ENCODE measurements at places on chromosomes 5 and 9.

DNA sequence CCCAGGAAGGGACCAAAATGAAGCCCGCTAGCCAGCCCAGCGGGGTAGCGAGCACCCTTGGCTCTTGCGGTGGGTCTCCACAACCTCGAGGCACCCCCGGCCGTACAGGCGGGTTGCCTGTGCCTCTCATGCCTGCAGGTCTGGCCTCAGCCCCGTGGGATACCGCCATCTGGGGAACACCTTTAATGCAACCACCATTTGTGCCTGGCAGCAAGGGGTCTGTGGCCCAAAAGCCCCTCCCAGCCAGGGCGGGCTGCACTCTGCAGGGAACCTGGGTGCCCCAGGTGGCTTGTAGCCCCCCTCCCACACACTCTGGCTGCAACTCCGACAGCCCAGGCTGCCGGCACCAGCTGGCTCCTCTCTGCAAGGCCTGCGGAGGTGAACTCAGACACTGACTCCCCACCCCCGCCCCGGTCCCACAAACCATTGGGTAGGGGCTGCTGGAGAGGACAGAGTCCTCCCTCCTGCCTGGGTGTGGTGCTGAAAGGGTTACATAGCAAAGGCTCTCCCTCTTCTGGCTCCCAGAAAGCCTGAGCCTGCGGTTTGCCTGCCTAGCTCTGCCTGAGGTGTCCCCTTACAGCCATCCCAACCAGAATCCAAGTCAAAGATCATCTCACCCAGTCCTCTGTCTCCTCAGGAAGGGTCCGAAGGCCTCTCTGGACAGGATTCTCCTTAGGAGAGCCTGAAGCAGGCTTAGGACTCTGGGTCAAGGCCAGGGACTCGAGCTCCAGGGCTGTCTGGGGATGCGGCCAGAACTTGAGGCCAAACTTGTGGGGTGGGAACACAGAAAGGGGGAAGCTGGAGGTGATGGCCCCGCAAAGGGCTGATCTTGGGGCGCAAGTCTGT, 109.4 kb downstream of the PSD2 start:
- DNase-seq: no peak

GRCh38 chr5:65978251-65978650, 51.9 kb downstream of the ERBIN start:
- no peak for DNase-seq

DNA sequence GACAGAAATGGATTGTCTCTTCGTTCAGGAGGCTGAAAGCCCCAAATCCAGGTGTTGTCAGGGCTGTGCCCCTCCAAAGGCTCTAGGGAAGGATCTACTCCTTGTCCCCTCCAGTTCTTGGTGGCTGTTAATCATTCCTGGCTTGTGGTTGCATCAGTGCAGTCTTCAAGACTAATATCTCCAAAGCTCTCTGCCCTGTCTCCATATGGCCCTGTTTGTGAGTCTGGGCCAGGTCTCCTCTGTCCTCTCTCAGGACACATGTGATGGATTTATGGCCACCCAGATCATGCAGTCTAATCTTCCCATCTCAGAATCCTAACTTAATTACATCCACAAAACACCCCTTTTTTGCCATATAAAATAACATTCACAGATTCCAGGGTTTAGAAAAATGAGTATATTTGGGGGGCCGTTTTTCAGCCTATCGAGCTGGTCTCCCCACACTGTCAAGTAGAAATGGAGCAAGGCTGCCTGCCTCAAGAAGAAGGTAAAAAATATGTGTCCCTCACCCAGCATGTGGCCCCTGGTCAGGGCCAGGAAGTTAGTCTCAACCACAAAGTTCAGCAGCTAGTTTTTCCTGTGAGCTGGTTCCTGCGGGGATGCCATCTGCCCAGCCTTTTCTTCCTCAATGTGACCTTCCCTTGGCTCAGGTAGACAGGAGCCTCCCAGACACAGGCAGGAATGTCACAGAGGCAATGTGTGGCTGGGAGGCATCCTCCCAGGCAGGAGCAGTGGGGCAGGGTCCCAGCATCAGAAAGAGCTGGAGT, 509.4 kb downstream of the IRX1 start:
- no peak for DNase-seq

DNA sequence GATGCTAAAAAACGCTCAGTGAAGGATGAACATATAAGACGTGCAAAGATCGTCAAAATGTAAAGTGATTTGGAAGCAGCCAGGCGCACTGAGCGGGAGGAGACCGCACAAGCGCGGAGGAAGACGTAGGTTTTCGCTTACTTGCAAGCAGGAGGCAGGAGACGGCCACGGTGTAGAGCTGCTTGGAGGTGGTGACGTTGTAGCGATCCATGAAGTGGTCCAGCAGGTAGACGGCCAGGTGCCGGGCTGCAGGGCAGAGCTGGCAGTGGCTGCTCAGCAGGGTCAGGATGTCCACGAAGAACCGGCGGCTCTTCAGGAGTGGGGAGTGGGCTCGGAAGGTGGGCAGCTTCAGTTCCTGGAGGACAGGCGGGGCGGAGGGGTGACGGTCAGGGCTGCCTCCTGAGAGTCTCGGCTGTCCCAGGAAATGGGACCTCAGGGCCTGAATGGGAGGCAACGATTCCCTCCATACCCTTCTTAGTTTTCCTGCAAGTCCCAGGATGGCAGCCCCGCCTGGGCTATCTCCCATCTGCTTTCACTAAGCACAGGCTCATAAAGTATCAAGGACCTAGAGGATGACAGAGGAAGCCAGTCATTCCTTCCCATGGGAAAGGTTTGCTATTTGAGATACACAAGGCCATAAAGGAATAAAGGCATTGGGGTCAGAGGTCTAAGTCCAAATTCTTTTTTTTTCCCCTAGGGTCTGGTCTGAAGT, 31.8 kb downstream of the CCNJL start:
- DNase-seq: no peak

DNA sequence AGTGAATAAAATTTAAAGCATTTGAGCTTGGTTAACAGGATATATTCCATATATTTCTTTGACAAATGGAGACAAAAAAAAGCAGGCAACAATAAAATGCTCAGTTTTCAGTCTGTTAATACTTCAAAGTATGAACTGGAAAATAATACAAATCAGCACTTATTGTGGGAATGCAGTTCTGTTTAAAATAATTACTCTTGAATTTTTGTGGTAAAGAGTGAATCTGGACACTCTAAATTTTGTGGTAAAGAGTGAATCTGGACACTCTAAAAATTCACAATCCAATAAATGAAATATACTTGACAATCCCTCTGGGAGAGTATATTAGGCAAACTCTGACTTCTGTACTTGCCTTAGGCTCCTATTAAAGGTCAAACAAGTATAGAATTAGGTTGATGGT, 141.9 kb upstream of the RASA1 start:
- DNase-seq: no peak

DNA sequence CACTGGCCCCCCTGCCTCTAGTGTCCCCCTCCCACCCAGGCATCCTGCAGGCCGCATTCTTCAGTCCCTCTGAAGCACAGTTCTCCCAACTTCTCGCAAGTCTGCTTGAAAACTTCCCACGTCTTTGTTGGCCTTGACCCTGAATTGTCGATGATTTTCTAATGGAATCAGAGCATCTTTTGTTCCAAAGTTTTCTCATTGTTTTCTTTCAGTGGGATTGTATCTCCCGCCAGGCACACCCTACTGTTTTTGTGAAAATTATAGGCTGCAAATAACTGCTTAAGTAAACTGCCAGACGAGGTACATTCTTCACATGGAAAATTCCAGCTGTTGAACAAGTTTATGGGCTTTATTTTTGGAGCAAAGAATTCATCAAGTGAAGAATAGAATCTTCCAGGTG, 122.6 kb upstream of the SLC25A48 start:
- no peak for DNase-seq

- peak; percentile 83 for DNase-seq
These were observed 165.5 kb upstream of the NFIL3 start for GRCh38 chr9:91589101-91589553.

DNA sequence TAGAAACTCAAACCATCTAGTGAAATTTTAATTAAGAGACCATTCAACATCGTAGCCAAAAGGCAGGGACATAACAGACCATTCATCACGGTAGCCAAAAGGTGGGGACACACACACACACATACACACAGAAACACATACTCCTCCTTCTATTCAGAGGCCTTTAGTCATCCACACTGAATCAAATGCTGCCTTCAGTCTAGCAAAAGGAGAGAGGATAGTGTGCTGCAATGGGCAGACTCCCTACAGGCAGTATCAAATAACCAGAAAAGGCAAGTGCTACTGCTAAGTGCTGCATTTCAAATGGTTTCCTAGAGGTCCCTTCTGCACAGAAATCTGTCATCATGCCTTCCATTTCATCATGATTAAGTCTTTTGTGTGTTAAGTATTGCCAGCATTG, 303.9 kb downstream of the TRIM32 start:
- DNase-seq: no peak

- no peak for DNase-seq
These were observed 141.2 kb upstream of the CD180 start for GRCh38 chr5:67337751-67338150.

DNA sequence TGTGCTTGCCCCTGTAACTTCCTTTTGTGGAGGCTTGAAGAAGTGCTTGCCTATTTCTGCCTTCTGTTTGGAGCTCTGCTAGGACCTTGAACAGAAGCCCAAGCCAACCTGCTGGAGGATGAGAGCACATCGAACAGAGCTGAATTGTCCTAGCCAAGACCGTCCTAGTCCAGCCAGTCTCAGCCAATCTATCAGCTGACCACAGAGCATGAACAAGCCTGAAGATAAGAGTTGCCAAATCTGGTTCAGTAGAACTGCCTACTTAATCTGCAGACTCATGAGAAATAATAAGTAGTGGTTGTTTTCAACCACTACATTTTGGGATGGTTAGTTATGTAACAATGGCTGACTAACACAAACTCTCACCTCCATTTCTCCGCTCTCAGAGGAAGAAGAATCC, 4.4 kb upstream of the SNX2 start:
- DNase-seq: no peak

DNA sequence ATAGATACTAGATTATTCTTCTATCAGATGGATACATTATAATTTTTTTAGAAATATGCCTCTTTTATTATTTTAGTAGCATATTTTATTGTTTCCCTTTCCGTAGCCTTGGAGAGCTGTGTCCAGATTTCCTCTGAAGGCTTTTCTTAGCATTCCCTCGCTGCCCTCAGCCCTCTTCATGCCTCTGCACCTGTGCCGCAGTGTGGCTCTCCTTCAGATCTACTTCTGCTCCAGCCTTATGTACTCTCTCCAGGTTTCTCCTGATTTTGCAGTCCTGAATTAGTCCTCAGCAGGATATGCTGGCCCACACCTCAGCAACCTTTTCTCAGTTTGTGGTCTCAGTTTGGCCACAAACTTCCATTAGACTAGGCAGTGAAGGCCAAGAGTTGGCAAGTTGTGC, 1052.0 kb downstream of the TAF11L14 start:
- no peak for DNase-seq

GRCh38 chr5:102483736-102484135, 15.1 kb downstream of the SLCO6A1 start:
- DNase-seq: no peak

DNA sequence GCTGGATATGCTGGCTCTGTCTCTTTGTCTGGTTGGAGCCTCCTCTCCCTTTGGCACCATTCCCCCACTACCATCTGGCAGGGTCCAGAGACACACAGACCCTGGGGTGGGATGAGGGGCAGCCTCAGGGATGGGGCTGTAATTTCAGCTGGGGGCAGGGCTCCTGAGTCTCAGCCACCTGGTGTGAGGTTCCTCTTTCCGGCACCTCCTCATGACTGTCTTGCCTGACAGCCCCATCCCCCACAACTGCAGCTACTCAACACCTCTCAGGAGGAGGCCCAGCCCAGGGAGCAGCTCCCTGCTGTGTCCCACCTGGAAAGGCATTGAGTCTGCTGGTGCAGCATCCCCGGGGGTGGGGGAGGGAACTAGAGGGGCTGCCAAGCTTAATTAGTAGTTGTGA, 11.7 kb upstream of the RPS14 start:
- no peak for DNase-seq

DNA sequence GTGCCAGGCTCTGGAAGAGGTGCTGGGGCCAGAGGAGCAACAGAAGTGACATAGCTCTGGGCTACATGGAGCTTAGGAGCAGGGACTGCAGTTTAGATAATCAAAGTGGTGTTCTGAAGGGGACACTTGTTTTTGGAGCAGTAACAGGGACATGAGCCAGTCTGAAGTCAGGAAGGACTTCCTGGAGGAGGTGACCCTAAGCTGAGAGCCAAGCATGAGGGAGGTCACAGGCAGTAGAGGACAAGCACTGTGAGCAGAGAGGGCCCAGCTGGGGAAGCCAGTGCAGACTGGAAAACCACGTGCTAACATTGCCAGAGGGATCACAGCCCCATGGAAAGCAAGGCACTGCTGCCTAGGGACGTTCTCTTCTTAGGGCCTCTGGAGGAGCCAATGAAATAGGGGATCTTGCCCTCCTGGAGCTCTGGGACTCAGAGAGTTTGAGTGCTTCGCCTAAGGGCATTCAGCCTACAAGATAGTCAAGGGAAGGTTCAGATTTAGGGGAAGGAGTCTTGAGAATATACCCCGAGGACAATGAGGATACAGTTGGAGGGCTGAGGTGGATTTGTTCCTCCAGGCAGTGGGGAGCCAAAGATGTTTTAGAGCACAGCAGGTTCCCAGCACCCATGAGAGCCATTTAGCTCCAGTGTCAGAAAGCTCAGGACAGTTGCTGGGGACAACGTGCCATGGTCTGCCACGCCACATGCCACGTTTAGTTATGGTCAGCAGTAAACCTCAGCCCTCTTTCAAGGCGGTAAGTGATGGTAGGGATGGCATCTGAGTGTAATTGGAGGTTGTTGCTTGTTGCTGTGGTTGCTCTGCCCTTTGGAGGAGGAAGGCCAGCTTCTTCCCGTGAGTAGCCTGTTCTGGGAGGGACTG, 40.5 kb upstream of the SH3PXD2B start:
- no peak for DNase-seq

DNA sequence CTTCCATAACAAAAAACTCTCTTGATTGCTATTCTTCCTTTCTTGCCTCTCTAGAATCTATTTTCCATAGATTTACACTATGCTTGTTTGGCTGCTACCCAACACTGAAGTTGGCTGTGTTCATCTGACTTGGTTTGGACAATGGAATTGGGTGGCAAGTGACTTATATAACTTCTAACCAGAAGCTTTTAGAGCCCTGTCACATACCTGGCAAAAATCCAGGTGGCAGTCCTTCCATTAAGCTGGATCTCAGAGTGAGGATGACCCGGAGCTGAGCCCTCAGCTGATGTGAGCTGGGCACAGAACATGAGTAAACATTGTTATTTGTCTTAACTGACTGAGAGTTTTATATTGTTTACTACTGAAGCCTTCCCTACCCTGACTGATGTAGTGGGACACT, 225.7 kb downstream of the TLR4 start:
- no peak for DNase-seq

- no peak for DNase-seq
These were observed 298.5 kb upstream of the CD180 start for GRCh38 chr5:67495072-67495471.

GRCh38 chr5:68178579-68178978, 37.0 kb upstream of the PIK3R1 start:
- no peak for DNase-seq

All from uterus (tissue), 4 donors.